ENCODE measurements at places on chromosomes 4 and X. TPM values are rescaled to one million over a fixed set of nuclear protein-coding genes. Genes with fewer than 3 reads are reported as not detected.

Gene SGMS2
- total RNA-seq = 53.0 TPM

DNA sequence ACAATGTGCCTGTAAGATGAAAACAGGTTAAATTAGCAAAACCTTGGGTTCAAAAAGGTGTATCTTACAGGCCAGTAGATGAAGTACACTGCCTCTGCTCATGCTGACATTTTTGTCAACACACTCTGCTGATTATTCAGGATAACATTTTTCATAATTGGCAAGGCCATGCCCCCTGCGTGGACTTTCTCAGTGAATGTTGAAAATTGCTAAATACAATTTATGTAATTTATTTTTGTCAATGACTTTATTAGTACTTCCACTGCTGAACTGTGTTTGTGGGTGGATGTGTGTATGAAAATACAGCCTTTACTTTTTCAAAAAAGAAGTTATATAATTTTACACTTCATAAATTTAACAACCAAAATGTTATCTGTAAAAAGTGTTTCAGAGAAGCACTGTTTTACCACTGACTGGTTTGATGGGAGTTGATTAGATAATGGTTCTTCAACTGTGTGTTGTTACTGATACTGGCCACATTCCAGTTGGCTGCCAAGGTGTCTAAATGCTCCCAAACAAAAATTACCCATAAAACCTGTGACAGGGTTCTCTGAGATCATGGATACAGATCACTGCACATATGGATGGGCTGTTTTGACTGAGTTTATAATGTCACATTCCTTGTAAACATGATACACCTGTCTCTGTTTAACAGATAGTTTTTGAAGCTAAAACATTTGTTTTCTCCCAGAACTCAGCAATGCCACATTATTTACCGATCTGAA, 151.9 kb upstream of the SLC7A11 start:
- DNase-seq = no peak

- DNase-seq = no peak
Observed at GRCh38 chr4:92064574-92064973, 239.2 kb upstream of the GRID2 start.

- no peak for DNase-seq
Observed at GRCh38 chrX:40570346-40571093, 10.2 kb upstream of the ATP6AP2 start.
